Activated naive CD8-positive, alpha-beta T cell treated with anti-CD3 and anti-CD28 coated beads for 36 hours (primary cell): ENCODE measurements at places on chromosomes 2 and 18.

GRCh38 chr2:84481702-84482101 is 22.6 kb upstream of the SUCLG1 start:
- DNase-seq = peak; percentile 11

DNA sequence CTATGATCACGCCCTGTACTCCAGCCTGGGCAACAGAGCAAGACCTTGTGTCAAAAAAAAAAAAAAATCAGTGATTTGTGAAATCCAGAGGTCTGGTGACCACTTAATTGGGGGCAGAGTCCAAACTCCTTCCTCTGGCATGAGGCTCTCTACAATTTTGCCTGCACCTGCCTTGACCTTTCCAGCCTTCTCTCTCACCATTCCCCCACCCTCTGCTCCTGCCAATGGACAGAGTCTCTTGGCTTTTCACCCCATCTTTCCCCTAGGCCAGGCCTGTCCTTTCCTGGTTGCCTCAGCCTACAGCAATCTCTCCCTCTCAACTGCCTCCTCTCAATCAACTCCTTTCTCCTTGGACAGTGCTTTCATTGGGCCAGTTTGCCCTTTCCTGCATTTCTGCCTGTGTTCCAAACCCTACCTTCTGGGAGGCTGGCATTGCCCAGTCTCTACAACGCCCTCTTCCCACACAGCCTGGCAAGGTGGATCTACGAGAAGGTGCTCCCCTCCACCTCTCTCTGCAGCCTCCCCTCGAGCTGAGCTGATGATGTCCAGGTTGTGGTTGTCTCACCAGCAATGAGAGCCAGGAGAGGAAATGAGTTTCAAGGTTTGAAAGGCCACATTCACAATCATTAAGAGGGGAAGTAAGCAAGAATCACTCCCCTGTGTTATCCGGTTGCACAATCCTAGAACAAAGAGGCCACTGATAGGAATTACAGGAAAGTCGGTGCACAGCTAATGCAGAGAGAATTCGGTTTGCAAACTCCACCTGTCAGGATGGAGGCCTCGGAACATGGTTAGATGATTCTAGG is 39.5 kb upstream of the NPAS2 start:
- no peak for DNase-seq

DNA sequence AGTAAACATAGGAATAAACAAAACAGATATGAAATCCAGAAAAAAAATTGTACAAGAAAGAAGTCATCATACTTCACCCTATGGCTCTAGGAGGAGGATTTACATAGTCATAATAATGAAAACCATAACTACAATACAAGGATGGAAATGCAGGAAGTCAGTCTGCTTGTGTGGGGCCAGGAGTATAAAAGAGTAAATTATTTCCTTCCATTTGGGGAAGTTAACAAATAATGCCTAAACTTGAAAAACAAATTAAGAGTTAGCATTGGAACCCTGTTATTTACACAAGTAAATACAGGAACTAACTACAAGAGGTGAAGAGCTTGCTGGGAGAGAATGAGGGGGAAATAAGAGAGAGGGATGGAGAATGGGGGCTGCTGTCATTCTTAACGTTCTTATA is 15.4 kb downstream of the TMEM163 start:
- DNase-seq = no peak

GRCh38 chr2:42071791-42072190 is 24.0 kb downstream of the PKDCC start:
- no peak for DNase-seq

GRCh38 chr18:72720116-72720515 is 147.7 kb downstream of the NETO1 start:
- no peak for DNase-seq

DNA sequence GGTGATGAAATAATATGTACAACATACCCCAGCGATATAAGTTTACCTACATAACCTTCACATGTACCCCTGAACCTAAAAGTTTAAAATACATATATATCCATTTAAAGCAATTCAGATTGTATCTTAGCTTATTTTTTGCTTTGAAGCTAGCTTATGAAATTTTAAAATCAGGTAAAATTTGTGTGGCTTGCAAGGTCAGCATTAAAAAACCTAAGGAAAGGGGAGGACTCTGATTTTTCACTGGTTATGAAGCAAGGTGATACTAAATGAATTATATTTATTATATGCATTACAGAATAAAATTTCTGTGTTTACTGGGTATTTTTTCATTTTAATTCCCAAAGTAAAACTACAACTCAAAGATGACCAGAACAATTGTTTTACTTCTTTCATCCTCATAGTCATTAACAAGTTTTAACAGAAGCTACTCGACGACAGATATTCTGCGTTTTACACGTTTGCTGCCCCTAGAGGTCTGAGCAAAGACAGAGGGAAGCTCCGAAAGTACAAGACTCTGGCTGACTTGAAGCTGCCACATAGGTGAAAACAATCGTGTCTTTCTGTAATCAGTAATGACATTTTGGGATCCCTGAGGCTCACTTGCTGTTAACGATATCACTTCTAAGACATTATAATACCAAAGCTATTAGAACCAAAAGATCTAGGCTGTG is 17.1 kb downstream of the PKP4 start:
- DNase-seq = no peak

- DNase-seq = no peak
Measured at GRCh38 chr2:46226620-46227019, 70.6 kb upstream of the EPAS1 start.

GRCh38 chr2:162972383-162972782 is 133.8 kb upstream of the KCNH7 start:
- DNase-seq = no peak

DNA sequence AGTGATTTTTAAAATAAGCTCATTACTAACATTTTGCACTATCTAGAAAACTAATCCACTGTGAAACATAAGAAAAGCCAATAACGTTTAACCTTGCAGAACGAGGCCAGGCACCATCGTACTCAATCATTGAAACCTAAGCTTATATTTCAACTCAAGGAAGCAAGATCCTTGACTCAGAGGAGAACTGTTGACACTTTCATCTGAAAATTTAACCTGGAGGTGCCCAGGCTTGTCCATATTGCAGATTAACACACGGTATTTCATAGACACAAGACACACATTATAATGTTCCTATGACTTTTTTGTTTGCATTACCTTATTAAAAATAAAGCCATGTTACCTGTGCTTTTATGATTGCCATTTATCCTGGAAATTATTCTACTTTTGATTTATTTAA is 89.6 kb downstream of the ZNF385B start:
- no peak for DNase-seq

- no peak for DNase-seq
Measured at GRCh38 chr2:60371681-60372080, 181.8 kb downstream of the BCL11A start.

- DNase-seq = no peak
Measured at GRCh38 chr2:40321016-40321623, 130.8 kb downstream of the SLC8A1 start.

GRCh38 chr2:227499627-227500300 is 27.8 kb downstream of the AGFG1 start:
- no peak for DNase-seq

DNA sequence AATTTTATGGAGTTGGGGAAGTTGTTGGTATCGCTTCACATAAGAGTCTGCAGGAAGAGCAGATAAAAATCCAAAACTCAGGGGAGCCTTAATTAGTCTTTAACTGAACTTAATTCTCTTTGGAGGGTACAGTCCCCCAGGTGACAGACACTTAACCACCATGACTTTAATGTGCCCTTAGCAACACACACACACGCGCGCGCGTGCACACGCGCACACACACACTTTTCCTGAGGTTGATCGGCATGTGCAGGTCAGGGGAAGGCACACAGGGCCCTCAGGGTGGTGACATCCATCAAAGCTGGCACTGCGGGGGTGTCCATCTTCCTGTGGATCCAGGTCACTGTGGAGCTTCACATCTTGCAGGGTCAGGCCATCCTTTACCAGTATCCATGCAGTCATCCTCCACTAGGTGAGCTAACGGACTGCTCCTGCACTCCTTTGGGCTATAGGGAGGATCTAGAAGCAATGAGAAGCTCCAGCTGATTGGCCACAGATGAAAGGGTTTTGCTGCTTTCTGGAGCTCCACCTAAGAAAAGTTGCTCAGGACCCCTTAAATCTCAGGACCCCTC is 21.9 kb upstream of the NCK2 start:
- no peak for DNase-seq

DNA sequence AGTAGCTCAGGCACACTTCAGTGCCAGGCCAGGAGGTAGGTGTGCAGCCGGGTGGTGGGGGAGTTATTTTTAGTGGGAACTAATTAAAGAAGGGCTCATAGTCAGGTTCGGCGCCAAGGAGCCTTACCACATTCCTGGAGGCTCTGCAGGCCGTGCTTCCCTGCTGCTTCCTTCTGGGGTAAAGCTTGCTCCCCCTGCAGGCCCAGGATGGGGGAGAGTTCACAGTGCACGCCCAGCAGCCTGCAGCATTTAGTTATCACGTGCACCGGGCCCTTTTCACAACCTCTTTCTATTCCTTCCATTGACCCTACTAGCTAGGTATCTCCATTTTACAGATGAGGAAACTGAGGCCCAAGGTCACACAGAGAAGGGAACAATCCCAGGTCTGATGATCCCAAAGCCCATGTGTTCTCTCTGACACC is 2.5 kb downstream of the KCNF1 start:
- no peak for DNase-seq

GRCh38 chr18:13793819-13794218 is 30.1 kb upstream of the MC5R start:
- no peak for DNase-seq

GRCh38 chr18:58492891-58493469 is 135.9 kb downstream of the ALPK2 start:
- DNase-seq = no peak

DNA sequence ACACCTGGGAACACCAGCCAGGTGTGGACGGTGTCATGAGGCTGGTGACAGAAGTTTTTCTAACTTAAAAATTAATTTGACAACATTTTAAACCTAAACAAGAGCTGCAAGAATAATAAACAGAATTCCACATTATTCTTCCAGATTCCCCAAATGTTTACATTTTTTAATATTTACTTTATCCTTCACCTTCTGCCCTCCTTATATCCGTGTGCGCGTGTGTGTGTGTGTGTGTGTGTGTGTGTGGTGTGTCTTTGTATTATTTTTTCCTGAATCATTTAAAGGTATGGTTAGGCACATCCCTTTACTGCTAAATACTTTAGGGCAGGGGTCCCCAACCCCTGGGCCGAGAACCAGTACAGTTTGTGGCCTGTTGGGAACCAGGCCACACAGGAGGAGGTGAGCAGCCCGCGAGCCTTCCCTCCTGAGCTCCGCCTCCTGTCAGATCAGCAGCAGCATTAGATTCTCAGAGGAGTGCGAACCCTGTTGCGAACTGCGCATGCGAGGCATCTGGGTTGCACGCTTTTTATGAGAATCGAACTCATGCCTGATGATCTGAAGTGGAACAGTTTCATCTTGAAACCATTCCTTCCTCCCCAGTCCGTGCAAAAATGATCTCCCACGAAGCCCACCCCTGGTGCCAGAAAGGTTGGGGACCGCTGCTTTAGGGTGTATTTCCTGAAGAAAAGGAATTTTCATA is 16.4 kb upstream of the IL1R2 start:
- no peak for DNase-seq

- no peak for DNase-seq
Measured at GRCh38 chr18:6633310-6633709, 96.2 kb upstream of the ARHGAP28 start.

- no peak for DNase-seq
Measured at GRCh38 chr18:75111760-75112159, 97.2 kb downstream of the PTGR3 start.

- DNase-seq = no peak
Measured at GRCh38 chr2:163351966-163352365, 383.8 kb downstream of the FIGN start.

DNA sequence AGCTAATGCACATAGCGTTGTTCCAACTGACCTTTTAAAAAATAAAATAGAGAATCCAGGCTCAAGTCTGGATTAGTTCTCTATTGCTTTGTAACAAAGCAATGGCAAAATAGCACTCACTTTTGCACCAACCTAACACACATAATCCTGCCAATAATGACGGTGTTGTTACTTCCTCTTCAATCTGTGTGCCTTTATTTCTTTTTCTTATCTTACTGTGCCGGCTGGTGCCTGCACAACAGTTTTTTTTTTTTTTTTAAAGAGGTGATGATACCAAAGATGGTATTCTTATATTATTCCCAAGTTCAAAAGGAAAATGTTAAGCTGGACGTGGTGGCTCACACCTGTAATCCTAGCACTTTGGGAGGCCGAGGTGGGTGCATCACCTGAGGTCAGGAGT is 3.4 kb downstream of the PLB1 start:
- no peak for DNase-seq

- DNase-seq = no peak
Measured at GRCh38 chr2:60465736-60466135, 87.7 kb downstream of the BCL11A start.

GRCh38 chr18:76460482-76460881 is 34.6 kb downstream of the ZNF516 start:
- no peak for DNase-seq

DNA sequence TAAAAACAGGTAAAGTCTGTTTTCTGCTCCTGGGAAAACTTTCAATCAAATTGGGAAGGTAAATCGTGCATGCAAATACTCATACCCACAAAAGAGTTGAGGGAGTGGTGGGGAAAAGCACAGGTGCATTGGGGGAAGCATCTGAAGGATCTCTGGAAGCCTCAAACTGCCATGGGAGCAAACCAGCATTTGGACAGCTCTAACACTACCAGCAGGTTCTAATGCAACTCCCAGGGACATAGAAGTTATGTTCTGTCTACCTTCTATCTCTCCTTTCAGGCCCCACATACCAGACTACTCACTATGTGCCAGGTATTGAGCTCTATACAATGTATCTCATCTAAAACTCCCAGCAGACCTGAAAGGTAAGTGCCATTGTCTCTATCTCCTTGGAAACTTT is 933.7 kb downstream of the NRXN1 start:
- no peak for DNase-seq

GRCh38 chr2:117199511-117199910 is 615.0 kb upstream of the DDX18 start:
- DNase-seq = no peak

GRCh38 chr2:202822411-202822810 is 49.2 kb downstream of the ICA1L start:
- no peak for DNase-seq

- DNase-seq = no peak
Measured at GRCh38 chr2:142940606-142941223, 63.3 kb downstream of the KYNU start.

GRCh38 chr2:84805250-84805958 is 75.5 kb downstream of the TRABD2A start:
- DNase-seq = no peak

- DNase-seq = no peak
Measured at GRCh38 chr2:112162341-112162740, 24.2 kb downstream of the FBLN7 start.

DNA sequence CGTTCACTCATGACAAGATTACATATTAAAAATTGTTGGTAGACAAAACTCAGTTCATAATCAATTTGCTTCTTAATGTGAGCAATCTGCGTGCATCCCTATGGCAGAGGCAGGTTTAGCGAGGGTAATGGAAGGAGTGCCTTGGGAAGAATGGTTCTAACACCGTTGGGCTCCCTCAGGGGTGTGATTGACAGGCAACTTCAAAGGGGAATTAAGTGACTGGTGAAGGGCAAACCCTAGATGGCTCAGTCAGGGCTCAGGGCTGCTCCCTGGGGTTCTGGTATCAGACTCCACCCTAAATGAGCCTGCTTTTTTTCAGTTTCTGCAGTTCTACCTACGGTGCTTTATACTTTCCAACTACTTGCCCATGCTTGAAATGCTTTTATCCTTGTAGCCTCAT is 419.5 kb upstream of the CELF4 start:
- no peak for DNase-seq

GRCh38 chr2:220053919-220054318 is 426.5 kb downstream of the SLC4A3 start:
- no peak for DNase-seq
